Stimulated activated CD4-positive, alpha-beta T cell treated with anti-CD3 and anti-CD28 coated beads, Interleukin-4, amount 100 ng/mL, for 4 hours (primary cell): ENCODE measurements at places on chromosomes 7 and 10.

- no peak for DNase-seq
Measured at GRCh38 chr10:116972131-116972530, 32.9 kb downstream of the SHTN1 start.

- no peak for DNase-seq
Measured at GRCh38 chr7:94676431-94676830, 20.5 kb upstream of the SGCE start.

- no peak for DNase-seq
Measured at GRCh38 chr10:19488592-19489280, 327.5 kb upstream of the PLXDC2 start.

DNA sequence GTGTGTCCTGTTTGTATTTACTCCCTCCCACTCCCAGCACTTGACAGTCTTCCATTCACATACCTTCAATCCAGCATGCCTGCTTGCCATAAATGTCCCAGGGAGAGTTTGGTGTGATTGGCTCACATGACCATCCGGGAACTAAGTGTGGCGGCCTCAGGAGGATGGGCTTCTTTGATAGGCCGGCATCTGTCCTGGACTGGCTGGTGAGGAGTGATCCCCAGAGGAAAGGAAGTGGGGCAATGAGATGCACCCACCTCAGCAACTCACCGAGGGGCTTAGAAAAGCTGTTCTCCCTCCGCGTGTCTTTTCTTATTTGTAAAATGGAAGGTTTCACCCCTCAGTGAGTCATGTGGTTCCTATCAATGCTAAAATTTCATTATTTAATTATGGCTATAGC is 14.9 kb upstream of the EBF3 start:
- no peak for DNase-seq

DNA sequence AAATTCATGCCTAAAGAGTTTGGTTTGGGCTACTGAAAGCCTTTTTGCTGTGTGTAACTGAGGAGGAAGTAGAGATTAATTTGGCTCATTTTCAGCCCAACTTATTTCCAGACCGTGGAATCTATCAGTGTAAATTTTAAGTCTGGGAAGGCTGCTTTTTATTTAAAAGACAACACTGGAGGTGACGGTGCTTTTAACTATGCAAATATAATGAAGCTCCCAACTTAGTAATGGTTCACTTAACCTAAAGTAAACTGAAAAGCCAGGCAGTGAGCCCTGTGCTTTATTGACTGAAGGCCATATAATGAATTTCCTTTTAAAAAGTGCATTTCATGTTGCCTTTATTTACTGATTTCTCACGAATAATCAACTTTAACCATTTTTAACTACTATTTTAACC is 127.2 kb downstream of the NPY start:
- no peak for DNase-seq

GRCh38 chr10:44382131-44382858 is 2.6 kb downstream of the CXCL12 start:
- DNase-seq, result no peak

- DNase-seq, result no peak
Measured at GRCh38 chr7:131459256-131459655, 97.2 kb downstream of the PODXL start.

- DNase-seq, result no peak
Measured at GRCh38 chr10:78258323-78259030, 224.8 kb downstream of the RPS24 start.

DNA sequence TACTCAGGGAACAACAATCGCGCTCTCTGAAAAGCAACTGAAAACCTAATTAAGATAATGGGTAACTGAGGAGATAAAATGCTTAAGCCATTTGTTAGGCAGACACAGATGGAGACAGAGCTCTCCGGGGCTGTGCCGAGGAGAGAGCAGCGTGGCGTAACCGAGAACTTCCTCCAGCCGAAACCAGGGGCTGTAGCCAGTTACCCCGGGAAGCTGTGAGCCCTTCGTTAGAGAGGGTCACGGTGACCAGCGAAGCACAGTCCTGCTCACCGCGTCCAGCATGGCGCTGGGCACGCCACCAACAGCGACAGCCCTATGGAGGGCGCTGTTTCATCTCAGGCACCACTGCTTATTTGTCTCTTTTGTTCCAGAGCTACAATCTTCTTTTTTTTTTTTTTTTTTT is 16.1 kb downstream of the PAPOLB start:
- DNase-seq, result no peak

DNA sequence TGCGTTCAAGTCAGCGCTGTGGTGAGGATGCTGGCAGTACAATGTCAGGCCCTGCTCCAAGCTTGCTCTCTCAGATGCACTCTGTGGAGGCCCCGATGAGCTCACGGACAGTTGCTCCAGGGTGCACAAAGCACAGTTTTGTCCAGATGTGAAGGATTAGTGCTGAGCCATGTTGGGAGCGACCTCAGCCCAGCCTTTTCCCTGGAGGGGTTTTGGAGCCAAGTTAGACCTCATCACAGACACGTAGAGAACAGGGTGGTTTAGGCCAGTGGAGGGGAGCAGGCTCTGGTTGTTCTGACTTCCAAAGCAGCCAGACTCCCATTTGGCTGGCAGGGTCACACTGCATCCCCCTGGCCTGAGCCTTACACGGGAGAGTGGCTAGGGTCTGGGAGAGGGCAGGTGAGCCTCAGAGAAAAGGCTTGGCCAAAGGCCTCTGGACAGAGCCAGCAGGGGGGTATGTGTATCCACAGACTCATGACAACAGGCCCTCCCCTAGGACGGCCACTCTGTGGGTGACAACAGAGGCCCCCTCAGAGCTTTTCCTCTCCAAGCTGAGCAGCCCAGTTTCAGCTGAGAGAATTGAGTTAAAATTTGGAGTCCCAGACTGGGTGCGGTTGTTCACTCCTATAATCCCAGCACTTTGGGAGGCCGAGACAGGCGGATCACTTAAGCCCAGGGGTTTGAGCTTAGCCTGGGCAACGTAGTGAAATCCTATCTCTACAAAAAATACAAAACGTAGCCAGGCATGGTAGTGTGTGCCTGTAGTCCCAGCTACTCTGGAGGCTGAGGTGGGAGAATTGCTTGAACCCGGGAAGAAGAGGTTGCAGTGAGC is 4.7 kb downstream of the PLAC9 start:
- DNase-seq, result no peak

DNA sequence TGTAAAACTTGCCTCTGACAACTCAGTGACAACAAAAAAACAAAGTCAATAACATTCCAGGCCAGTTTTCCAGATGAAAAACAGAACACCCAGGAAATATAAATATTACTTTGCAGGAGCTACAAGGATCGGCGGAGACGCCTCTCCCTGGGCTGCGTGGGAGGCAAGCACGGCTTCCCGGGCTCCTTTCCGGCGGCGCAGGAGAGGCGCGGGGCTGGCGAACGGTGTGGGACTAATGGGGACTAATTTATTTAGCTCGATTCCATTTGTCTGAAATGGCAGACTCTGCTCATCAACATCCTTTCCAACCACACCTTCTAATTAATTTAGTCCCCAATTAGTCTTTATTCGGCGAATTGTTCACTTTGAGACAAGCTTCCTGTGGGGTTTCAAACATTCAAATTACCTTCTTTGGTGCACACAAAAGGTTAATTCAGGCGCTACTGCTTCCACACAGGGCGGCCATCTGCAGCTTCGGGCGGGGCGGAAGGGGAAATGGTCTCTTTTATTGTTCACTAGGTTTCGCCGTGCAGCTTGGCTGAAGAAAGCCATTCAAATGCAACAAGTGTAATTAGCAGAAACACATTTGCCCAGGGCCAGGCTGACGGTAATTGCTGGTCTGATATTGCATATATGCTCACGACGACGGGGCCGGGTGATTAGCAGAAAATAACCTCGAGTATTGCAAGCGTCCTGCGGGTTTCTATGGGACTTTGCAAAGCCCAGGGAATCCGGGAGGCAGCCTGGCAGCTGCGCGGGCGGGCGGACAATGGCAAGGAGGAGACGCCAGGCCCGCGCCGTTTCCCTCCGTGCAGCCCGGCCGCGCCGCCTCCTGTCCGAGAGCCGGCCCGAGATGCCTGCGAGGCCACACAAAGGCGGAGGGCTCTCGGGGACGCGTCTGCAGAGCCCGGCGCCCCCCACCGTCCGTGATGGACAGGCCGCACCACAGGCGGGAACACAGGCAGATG is 270.1 kb downstream of the PTPRN2 start:
- no peak for DNase-seq

DNA sequence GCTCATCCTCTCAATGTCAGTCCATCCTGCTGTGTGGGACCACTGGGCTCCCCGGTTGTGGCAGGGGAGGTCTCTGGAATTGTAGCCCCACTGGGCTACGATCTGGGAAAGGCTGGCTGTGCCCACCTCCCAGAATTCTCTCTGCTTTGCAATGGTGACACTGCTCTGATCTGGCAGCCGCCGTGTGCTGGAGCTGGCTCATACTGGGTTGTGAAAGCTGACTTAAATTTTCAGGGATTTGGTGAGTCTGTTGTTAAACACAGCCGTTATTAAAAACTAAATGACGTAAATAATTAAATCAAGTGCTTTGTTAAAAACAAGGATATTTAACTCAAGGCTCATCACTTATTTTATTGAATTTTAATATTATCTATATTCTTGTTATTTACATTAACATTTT is 160.0 kb downstream of the TAX1BP1 start:
- DNase-seq, result no peak

DNA sequence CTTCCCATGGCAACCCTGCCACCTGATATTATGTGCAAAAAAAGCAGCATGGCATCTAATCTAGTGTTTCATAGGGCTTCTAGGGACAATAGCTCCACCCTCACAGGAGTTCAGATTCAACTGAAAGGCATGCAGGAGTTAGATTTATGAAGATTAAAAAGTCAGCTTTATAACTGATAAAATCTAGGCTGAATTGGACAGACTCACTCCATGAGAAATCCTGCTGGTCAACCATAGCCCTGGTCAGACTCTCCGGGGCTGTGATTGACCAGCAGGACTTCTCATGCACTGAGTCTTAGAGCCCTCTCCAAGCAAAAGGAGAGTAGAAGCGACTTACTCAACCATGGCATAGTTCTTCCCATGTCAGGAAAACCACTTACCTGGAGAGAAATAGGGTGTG is 345.4 kb downstream of the NEBL start:
- no peak for DNase-seq

- DNase-seq, result no peak
Measured at GRCh38 chr7:37076668-37077067, 352.4 kb upstream of the AOAH start.

DNA sequence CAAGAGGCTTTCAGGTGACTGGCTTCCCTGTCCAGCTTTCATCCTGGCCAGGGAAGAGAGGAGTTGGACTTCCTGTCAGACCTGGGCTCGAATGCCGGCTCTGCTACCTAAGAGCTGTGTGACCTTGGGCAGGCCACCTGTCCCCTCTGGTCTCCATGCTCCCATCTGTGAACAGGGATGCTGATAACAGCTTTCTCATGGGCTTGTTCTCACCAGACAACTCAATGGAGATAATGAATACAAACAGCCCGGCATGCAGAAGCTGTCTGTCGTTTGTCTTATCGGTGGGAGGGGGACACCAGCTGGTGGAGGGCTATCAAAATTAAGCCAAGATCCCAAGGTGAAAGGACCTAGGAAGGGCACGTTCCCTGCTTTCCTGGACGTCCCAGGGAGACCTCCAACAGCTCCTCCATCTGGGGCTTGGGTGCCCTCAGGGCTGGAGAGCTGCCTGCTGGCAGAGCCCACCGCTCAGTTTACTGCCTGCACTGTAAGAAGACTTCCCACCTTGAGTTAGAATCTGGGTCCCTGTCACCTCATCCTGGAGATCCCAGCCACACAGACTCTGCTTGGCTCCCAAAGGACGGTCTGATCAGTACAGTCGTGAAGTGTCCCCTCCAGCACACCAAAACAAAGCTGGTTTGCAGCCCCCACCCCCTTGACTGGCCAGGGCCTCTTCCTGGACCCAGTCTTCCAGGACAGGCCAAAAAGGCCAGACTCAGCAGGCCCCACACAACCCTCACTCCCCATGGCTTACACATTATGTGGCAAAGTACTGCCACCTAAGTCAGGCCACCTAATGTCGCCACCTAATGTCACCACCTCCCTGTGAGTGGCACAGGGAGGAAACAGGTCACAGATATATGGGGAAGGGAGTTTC is 40.9 kb downstream of the PPIF start:
- no peak for DNase-seq

GRCh38 chr7:123237-123636 is 69.1 kb upstream of the FAM20C start:
- no peak for DNase-seq

GRCh38 chr7:102152672-102153598 is 133.7 kb upstream of the SH2B2 start:
- no peak for DNase-seq

GRCh38 chr7:51059504-51060142 is 257.0 kb downstream of the COBL start:
- no peak for DNase-seq

DNA sequence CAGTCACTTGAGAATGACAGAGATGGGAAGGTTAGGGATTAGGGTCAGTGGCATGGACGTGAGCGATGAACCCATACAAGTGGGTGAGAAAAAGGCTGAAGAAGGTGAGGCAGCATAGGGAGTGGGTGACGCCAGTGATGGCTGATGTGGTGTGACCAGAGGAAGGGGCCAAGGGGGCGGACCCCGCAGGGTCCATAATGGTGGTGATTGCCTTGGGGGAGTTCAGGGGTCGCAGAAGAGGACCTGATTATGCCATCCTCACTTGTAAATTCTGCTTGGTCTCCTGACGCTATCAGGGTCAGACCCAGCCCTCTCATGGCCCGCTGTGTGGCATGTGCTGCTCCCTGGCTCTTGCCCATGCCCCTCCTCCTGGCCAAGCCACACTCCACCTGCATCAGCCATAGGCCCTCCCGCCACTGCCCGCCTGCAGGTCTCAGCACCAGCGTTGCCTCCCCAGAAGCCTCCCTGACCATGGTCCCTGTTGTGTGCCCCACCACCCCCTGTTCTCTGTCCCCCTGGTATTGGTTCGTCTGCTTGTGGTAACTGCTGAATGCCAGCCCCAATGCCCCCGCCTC is 235.7 kb downstream of the EBF3 start:
- no peak for DNase-seq

- DNase-seq, result no peak
Measured at GRCh38 chr7:96310110-96310509, 11.8 kb downstream of the SLC25A13 start.

DNA sequence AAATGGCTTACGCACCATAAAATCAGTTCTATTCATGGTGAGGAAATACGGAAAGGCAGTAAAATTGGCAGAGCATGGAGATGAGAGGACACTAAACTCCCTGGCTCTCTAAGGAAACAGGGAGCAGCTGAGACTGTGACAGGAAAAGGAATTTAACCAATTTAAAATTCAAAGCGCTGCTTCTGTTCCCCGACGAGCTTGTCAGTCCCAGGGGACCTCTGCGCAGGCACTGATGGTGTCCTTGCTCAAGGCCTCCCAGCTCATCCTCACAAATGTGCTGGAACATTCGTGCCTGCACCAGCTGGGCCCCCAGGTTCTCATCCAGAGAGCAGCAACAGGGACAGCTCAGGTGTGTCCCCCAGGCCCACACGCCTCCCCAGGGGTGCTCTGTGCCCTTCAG is 101.4 kb downstream of the MAD1L1 start:
- DNase-seq, result no peak
